ENCODE measurements at places on chromosomes 1 and 21.

- H3K36me3 ChIP-seq: no peaks in the 10 kb centered on the region
- peak overlapping the region; percentile 74 for H3K27ac ChIP-seq
- peak; percentile 64 for DNase-seq
- no peaks in the 10 kb centered on the region for H3K27me3 ChIP-seq
- H3K4me3 ChIP-seq: peak overlapping the region; percentile 95
These were observed 3.2 kb upstream of the SAMD13 start for GRCh38 chr1:84298328-84298683.

- DNase-seq: no peak
- H3K27me3 ChIP-seq: no peaks in the 10 kb centered on the region
- no peak overlapping the region for H3K27ac ChIP-seq
- H3K4me1 ChIP-seq: peaks cover 22% of the 10 kb centered on the region
- no peak overlapping the region for H3K4me3 ChIP-seq
These were observed 36.5 kb downstream of the SYF2 start for GRCh38 chr1:25195835-25196234.

GRCh38 chr1:235102259-235102582 is 26.4 kb downstream of the TOMM20 start:
- H3K27me3 ChIP-seq: no peaks in the 10 kb centered on the region
- H3K4me3 ChIP-seq: no peak overlapping the region
- H3K27ac ChIP-seq: no peak overlapping the region
- DNase-seq: no peak
- peaks cover 7% of the 10 kb centered on the region for H3K4me1 ChIP-seq
- H3K36me3 ChIP-seq: peaks cover 5% of the 10 kb centered on the region

GRCh38 chr1:93483606-93484005 is 35.7 kb downstream of the FNBP1L start:
- H3K27me3 ChIP-seq: no peaks in the 10 kb centered on the region
- H3K27ac ChIP-seq: no peak overlapping the region
- H3K36me3 ChIP-seq: no peaks in the 10 kb centered on the region
- H3K4me3 ChIP-seq: no peak overlapping the region
- no peaks in the 10 kb centered on the region for H3K4me1 ChIP-seq

- DNase-seq: no peak
- no peaks in the 10 kb centered on the region for H3K27me3 ChIP-seq
- H3K27ac ChIP-seq: no peak overlapping the region
- H3K4me1 ChIP-seq: no peaks in the 10 kb centered on the region
These were observed 501.4 kb upstream of the USP24 start for GRCh38 chr1:55716610-55717009.

DNA sequence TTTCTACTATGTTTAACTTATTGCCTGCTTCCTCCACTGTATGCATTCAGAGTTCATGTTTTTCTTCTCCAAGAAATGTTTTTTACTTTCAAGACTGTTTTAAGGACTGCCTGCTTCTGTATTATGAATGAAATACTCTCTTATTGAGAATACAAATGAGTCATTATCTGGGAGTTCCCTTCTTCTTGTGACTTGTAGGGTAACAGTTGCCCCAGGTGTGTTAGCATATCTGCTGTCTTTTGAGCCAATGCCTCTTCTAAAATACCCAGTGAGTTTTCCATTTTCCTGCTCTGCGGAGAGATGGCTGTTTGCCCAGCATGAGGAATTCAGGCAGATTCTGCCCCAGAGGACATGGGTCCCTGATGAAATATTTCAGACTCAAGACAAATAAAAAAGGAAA is 34.1 kb upstream of the ST6GALNAC5 start:
- no peaks in the 10 kb centered on the region for H3K4me1 ChIP-seq
- H3K36me3 ChIP-seq: no peaks in the 10 kb centered on the region
- no peaks in the 10 kb centered on the region for H3K27me3 ChIP-seq
- no peak overlapping the region for H3K27ac ChIP-seq

- no peak for DNase-seq
- no peaks in the 10 kb centered on the region for H3K27me3 ChIP-seq
- H3K4me3 ChIP-seq: no peak overlapping the region
- no peak overlapping the region for H3K27ac ChIP-seq
- peaks cover 2% of the 10 kb centered on the region for H3K36me3 ChIP-seq
- H3K4me1 ChIP-seq: peaks cover 4% of the 10 kb centered on the region
These were observed 14.7 kb downstream of the CMPK1 start for GRCh38 chr1:47348246-47348645.

- peak overlapping the region; percentile 43 for H3K27ac ChIP-seq
- peaks cover 49% of the 10 kb centered on the region for H3K4me1 ChIP-seq
- peak overlapping the region; percentile 11 for H3K4me3 ChIP-seq
- H3K36me3 ChIP-seq: peaks cover 6% of the 10 kb centered on the region
- no peaks in the 10 kb centered on the region for H3K27me3 ChIP-seq
These were observed 12.6 kb downstream of the MTF1 start for GRCh38 chr1:37846647-37847339.

GRCh38 chr1:162258394-162258793 is 118.3 kb downstream of the SPATA46 start:
- no peak overlapping the region for H3K4me3 ChIP-seq
- H3K27me3 ChIP-seq: no peaks in the 10 kb centered on the region
- H3K36me3 ChIP-seq: no peaks in the 10 kb centered on the region
- DNase-seq: no peak
- H3K27ac ChIP-seq: no peak overlapping the region

GRCh38 chr1:193952778-193953374 is 766.5 kb upstream of the B3GALT2 start:
- H3K4me1 ChIP-seq: no peaks in the 10 kb centered on the region
- H3K27ac ChIP-seq: no peak overlapping the region
- H3K4me3 ChIP-seq: no peak overlapping the region
- no peak for DNase-seq

- peak overlapping the region; percentile 81 for H3K27ac ChIP-seq
- no peak for DNase-seq
- peaks cover 1% of the 10 kb centered on the region for H3K36me3 ChIP-seq
- no peaks in the 10 kb centered on the region for H3K27me3 ChIP-seq
- peak overlapping the region; percentile 81 for H3K4me3 ChIP-seq
- H3K4me1 ChIP-seq: peaks cover 33% of the 10 kb centered on the region
These were observed 904 bp upstream of the PRDX6 start for GRCh38 chr1:173476197-173476664.

DNA sequence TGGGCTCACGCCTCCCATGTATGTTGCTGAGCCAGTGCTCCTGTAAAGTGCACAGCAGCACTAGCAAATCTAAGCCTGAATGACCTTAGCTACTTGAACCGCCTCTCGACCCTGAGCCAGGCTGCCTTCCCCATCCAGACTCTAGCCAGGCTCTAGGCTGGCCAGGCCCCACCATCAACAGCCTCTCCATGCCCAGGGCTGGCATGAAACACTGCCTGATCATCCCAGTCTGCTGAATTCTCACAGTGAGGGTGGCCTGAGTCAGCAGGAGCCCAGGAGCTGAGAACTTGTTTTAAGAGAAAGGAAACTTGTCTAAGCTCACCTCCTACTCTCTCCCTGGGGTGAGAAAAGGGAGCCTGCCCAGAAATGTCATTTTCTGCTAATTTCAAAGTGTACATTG is 733.3 kb downstream of the PTPRU start:
- H3K27me3 ChIP-seq: no peaks in the 10 kb centered on the region
- no peak overlapping the region for H3K4me3 ChIP-seq
- no peaks in the 10 kb centered on the region for H3K4me1 ChIP-seq
- no peaks in the 10 kb centered on the region for H3K36me3 ChIP-seq
- DNase-seq: no peak
- no peak overlapping the region for H3K27ac ChIP-seq

DNA sequence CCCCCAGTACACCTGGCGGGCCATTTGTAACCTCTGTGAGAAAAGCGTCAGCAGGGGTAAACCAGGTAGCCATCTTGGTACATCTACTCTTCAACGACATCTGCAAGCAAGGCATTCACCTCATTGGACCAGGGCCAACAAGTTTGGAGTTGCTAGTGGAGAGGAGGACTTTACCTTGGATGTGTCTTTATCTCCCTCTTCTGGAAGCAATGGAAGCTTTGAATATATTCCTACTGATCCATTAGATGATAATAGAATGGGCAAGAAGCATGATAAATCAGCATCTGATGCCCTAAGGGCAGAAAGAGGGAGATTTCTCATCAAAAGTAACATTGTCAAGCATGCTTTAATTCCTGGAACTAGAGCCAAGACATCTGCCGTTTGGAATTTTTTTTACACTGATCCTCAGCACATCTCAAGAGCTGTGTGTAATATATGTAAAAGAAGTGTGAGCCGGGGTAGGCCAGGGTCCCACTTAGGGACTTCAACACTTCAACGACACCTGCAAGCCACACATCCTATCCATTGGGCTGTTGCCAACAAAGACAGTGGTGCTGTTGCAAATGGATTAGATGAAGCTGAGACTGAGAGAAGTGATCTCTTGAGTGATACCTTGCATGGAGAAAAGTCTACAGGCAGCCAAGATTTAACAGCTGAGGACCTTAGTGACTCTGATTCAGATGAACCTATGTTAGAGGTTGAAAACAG is 2.7 kb downstream of the ZBED6 start:
- peaks cover 13% of the 10 kb centered on the region for H3K4me1 ChIP-seq
- H3K36me3 ChIP-seq: peaks cover 16% of the 10 kb centered on the region
- no peak overlapping the region for H3K4me3 ChIP-seq
- no peaks in the 10 kb centered on the region for H3K27me3 ChIP-seq
- no peak for DNase-seq

DNA sequence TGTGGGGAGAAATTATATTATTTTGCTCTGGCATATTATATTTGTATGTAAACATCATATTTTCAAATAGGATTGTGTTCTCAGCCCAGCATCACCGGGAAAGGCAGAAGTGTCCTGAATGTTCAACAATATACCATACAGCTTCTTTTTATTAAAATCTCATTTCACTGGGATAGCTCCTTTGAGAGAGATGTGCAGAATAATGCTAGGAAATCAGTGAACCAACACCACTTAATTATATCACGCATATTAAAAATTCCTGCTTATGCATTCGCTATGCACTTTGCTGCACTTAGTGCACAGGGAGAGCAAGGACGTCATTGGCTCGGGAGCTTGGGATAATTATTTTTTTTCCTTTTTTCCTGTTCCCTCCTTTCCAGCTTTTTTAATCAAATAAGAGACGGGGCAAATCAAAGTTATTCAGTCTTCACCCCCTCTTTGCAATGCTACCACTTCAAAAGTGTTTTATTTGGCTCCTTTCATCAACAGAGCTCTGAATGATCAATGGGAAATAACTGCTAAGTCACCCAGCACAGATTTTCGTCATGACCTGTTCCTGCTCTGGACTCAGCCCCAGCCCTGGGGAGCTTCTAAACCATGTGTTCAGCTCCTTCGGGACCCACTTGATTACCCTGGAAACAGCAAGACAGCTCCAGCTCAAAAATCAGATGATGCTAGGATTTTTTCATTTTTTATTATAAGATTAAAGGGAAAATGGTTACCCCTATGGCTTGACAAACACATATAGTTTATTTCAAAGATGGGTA is 165.5 kb upstream of the DUSP10 start:
- H3K27ac ChIP-seq: no peak overlapping the region
- H3K4me1 ChIP-seq: no peaks in the 10 kb centered on the region
- no peak overlapping the region for H3K4me3 ChIP-seq
- no peaks in the 10 kb centered on the region for H3K36me3 ChIP-seq
- no peaks in the 10 kb centered on the region for H3K27me3 ChIP-seq

DNA sequence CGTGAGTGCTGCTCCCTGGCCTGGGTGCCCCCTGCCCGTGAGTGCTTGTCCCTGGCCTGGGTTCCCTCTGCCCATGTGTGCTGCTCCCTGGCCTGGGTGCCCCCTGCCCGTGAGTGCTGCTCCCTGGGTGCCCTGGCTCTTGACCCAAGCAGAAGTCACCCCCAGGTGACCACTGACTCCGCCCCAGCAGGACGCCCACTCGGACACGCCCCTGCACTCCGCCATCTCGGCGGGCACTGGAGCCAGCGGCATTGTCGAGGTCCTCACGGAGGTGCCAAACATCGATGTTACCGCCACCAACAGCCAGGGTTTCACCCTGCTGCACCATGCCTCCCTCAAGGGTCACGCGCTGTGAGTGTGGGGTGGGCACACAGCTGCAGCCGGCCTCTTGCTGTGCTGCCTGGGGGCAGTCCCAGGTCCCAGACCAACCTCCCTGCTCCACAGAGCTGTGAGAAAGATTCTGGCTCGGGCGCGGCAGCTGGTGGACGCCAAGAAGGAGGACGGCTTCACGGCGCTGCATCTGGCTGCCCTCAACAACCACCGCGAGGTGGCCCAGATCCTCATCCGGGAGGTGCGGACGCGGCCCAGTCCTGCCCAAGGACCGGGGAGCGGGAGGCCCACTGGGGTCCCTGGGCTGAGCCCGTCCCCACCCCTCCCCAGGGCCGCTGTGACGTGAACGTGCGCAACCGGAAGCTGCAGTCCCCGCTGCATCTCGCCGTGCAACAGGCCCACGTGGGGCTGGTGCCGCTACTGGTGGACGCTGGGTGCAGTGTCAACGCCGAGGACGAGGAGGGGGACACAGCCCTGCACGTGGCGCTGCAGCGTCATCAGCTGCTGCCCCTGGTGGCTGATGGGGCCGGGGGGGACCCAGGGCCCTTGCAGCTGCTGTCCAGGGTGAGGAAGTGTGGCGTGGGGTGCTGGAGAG is 3.9 kb upstream of the MMP23B start:
- H3K27me3 ChIP-seq: peaks cover 18% of the 10 kb centered on the region
- no peak overlapping the region for H3K4me3 ChIP-seq
- no peaks in the 10 kb centered on the region for H3K36me3 ChIP-seq
- H3K4me1 ChIP-seq: peaks cover 24% of the 10 kb centered on the region
- no peak for DNase-seq

GRCh38 chr1:208252836-208253576 is 8.8 kb upstream of the PLXNA2 start:
- H3K4me3 ChIP-seq: no peak overlapping the region
- no peaks in the 10 kb centered on the region for H3K4me1 ChIP-seq
- H3K27me3 ChIP-seq: no peaks in the 10 kb centered on the region
- H3K27ac ChIP-seq: no peak overlapping the region
- DNase-seq: no peak
- no peaks in the 10 kb centered on the region for H3K36me3 ChIP-seq

DNA sequence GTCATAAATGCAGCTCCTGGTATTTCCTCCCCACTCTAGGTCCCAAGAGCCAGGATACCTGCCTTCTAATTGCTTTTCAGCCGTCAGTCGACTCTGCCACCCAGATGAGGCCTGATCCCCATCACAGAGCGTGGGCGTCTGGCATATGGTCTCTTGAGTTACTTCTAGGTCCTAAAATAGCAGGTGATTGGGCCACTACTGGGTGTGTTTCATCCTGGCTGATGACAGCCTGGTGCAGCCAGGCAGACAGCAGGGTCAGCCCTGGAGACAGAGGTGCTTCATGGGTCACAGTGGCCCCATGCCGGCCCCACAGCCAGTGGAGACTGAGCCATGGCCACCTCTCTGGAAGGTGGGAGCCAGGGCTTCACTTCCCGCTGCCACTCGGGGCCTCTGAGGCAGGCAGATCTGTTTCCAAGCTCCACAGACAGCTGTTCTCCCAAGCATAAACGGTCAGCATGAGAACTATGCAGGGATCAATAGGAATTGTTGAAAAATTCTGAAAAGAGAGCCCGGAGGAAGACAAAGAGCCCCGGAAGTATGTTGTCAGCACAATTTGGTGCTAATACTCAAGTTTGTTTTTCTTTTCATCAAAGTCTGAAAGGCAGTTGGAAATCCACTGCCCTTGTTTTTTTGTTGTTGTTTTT is 83.0 kb downstream of the MAN1C1 start:
- H3K36me3 ChIP-seq: no peaks in the 10 kb centered on the region
- H3K27ac ChIP-seq: no peak overlapping the region
- H3K27me3 ChIP-seq: no peaks in the 10 kb centered on the region
- peaks cover 11% of the 10 kb centered on the region for H3K4me1 ChIP-seq
- no peak for DNase-seq

- no peaks in the 10 kb centered on the region for H3K27me3 ChIP-seq
- no peak for DNase-seq
- H3K4me1 ChIP-seq: no peaks in the 10 kb centered on the region
- H3K27ac ChIP-seq: no peak overlapping the region
These were observed 145.2 kb downstream of the SYT2 start for GRCh38 chr1:202564958-202565495.

- no peak for DNase-seq
- H3K4me1 ChIP-seq: peaks cover 15% of the 10 kb centered on the region
- no peak overlapping the region for H3K4me3 ChIP-seq
- no peaks in the 10 kb centered on the region for H3K36me3 ChIP-seq
- H3K27ac ChIP-seq: no peak overlapping the region
- H3K27me3 ChIP-seq: no peaks in the 10 kb centered on the region
These were observed 796.9 kb downstream of the ADGRL2 start for GRCh38 chr1:82597649-82598048.
